Kidney epithelial cell (primary cell): ENCODE measurements at places on chromosomes 1 and 21. TPM values are rescaled to one million over a fixed set of nuclear protein-coding genes. Genes with fewer than 3 reads are reported as not detected.

The SLC25A34 gene
- total RNA-seq: 0.25 and 0.34 TPM in 2 replicates

The MIA3 gene
- 34.6 and 39.6 TPM in 2 replicates for total RNA-seq

The TEX38 gene
- not detected in 2 replicates for total RNA-seq

The CXADR gene
- total RNA-seq: 40.4 and 40.5 TPM in 2 replicates

The C1orf56 gene
- 0.71 and 3.0 TPM in 2 replicates for total RNA-seq

The ZBTB8B gene
- total RNA-seq: 0.07 and 0.13 TPM in 2 replicates

The GPATCH2 gene
- 8.3 and 10.6 TPM in 2 replicates for total RNA-seq

The SAMSN1 gene
- total RNA-seq: 0.04 and 0.14 TPM in 2 replicates

The CLEC20A gene
- not detected in 2 replicates for total RNA-seq

The COL9A2 gene
- total RNA-seq: 19.7 and 20.2 TPM in 2 replicates

The RORC gene
- total RNA-seq: 0.17 TPM in 1 of 2 replicates, not detected in the other

The LCE6A gene
- not detected in 2 replicates for total RNA-seq

The LRRC38 gene
- 0.33 and 1.6 TPM in 2 replicates for total RNA-seq

The KIAA1614 gene
- 7.2 and 10.2 TPM in 2 replicates for total RNA-seq

The PCNT gene
- 21.6 and 22.2 TPM in 2 replicates for total RNA-seq

The CNKSR1 gene
- 15.2 and 16.8 TPM in 2 replicates for total RNA-seq

The SHE gene
- total RNA-seq: under 0.01 TPM in 1 of 2 replicates, not detected in the other

The DNAJC28 gene
- 2.4 and 3.1 TPM in 2 replicates for total RNA-seq

The SPRR1B gene
- 0.63 TPM in 1 of 2 replicates, not detected in the other for total RNA-seq

The CELA3B gene
- not detected in 2 replicates for total RNA-seq

The CFHR1 gene
- total RNA-seq: not detected in 2 replicates

The RXRG gene
- total RNA-seq: not detected in 2 replicates

The KCNJ9 gene
- not detected in 2 replicates for total RNA-seq

The TTLL7 gene
- 2.4 and 4.4 TPM in 2 replicates for total RNA-seq

The NFASC gene
- total RNA-seq: 1.2 and 1.6 TPM in 2 replicates

The VAMP3 gene
- total RNA-seq: 133 TPM in 2 replicates

The PODN gene
- not detected in 2 replicates for total RNA-seq

The FCER1G gene
- total RNA-seq: not detected in 2 replicates

The PLA2G5 gene
- total RNA-seq: not detected in 2 replicates

The HCN3 gene
- total RNA-seq: 2.8 and 3.8 TPM in 2 replicates
